Thyroid gland (tissue), 4 donors: ENCODE measurements at places on chromosomes 12 and 14. TPM values are rescaled to one million over a fixed set of nuclear protein-coding genes. Genes with fewer than 3 reads are reported as not detected.

Gene ERP27
- total RNA-seq, result not detected

Gene LRP1
- total RNA-seq, result 104 TPM

Gene TMBIM6
- 745 TPM for total RNA-seq

Gene CD163L1
- 2.2 TPM for total RNA-seq

Gene MANSC1
- total RNA-seq, result 15.3 TPM

Gene ERG28
- 15.7 TPM for total RNA-seq

Gene ALX1
- total RNA-seq, result not detected

Gene PTPN11
- 99.6 TPM for total RNA-seq

Gene KCNH5
- total RNA-seq, result not detected

Gene ASCL1
- total RNA-seq, result 0.13 TPM

Gene RDH5
- total RNA-seq, result 0.94 TPM

Gene SMAGP
- 3.6 TPM for total RNA-seq

Gene SOAT2
- total RNA-seq, result not detected

Gene KRT71
- not detected for total RNA-seq

Gene NEMP1
- 8.4 TPM for total RNA-seq

Gene ESRRB
- not detected for total RNA-seq

Gene C3AR1
- 2.1 TPM for total RNA-seq

Gene GLT1D1
- 2.6 TPM for total RNA-seq

Gene GPRC5D
- total RNA-seq, result not detected

Gene RIMBP2
- 0.11 TPM for total RNA-seq

Gene GRIP1
- total RNA-seq, result 9.9 TPM

Gene NEUROD4
- not detected for total RNA-seq

Gene POP5
- 27.9 TPM for total RNA-seq

Gene SLC8B1
- total RNA-seq, result 23.3 TPM

Gene ACSS3
- total RNA-seq, result 47.7 TPM

Gene CCDC88C
- 5.6 TPM for total RNA-seq

Gene TMEM229B
- total RNA-seq, result 34.7 TPM

Gene RASSF8
- total RNA-seq, result 69.1 TPM

Gene MYH6
- total RNA-seq, result not detected

Gene PPFIA2
- total RNA-seq, result 3.9 TPM

Gene SOX5
- total RNA-seq, result 13.2 TPM

Gene TCTN2
- total RNA-seq, result 32.8 TPM

Gene SERPINA10
- total RNA-seq, result not detected

Gene CLEC2A
- total RNA-seq, result not detected

Gene NPAS3
- 7.1 TPM for total RNA-seq

Gene SCNN1A
- 288 TPM for total RNA-seq

Gene ADSS1
- total RNA-seq, result 26.2 TPM

Gene ZDHHC22
- not detected for total RNA-seq

Gene EFS
- 7.0 TPM for total RNA-seq

Gene TROAP
- not detected for total RNA-seq
